Activated CD8-positive, alpha-beta memory T cell treated with anti-CD3 and anti-CD28 coated beads for 4 hours (primary cell): ENCODE measurements at places on chromosomes 13 and 19.

GRCh38 chr13:104869501-104869900 is 1666.0 kb downstream of the EFNB2 start:
- DNase-seq, result no peak

DNA sequence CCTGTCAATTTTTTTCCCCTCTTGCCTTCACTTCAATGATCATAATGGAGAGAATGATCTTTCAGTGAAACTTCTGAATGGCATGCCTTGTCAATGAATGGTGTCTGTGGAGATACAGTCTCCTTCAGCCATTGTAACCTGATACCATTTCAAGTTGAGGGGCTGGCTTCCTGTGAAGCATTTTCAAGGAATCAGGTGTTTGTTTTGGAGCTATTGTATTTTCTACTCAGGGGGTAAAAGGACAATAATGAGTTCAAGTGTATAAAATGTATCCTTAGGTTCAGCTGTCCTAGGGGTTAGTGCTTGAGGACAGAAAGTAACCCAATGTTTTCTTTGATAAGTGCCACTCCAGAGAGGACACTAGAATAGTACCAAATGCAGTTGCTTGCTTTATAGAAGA is 23.8 kb upstream of the CBY2 start:
- no peak for DNase-seq

- DNase-seq, result peak; percentile 35
These were observed 371.3 kb downstream of the COG6 start for GRCh38 chr13:40026741-40027140.

- DNase-seq, result no peak
These were observed 49.8 kb downstream of the TSSK6 start for GRCh38 chr19:19465436-19466070.

DNA sequence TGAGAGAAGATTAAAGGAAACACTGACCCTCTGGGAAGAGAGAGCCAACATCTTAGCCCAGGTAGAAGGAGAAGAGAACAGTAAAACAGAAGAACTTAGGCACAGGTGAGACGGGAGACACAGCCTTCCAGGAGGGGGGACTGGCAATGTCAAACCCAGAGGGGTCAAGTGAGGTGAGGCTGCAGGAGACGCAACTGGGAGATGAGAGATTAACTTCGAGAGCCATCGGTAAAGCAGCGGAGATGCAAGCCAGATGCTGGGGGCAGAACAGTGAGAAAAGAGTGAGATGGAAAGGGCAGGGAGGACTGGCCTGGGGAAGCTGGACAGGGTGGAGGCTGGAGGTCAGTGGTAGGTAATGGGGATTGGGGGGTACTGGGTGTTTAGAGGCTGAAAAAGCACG is 5.2 kb downstream of the INSR start:
- DNase-seq, result no peak

- DNase-seq, result no peak
These were observed 535.8 kb downstream of the KCTD12 start for GRCh38 chr13:76350399-76350798.

DNA sequence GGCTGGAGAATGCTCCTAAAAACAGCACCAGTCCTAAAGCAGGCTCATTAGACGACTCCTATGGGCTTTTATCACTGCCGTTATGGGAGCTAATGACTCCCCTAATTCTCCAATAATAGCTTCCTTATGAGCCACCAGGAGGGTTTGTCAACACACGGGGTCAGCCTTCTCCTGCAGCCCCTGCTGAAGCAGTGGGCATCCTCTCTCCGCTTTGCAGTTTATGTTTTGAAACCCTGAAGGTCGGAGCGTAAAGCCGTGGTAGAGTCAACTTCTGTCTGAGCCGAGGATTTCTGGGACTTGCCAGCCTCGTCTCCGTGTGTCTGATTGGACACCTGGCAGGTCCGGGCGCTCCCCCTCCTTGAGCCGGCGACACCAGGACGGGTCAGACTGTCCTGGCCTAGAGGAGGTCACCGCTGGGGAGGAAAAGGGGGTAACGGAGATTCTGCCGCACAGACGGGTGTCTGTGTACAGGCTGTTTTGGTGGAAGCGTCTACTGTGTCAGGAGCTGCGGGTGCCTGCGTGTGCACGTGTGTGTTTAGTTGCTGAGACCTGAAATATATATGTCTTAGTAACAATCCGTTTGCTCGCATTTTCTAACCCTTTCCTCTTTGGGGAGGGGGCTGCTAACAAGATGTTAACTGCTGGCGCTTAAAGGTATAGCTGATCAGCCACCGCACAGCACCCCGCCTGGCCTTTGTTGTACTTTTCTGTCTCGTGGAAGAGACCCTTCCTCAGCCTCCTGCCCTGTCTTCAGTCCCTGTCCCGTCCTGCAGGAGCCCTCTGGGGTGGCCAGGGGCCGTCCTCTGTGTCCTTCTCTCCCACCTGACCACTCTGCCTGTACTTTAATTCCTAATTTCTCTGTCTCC is 1.9 kb downstream of the KDM4B start:
- DNase-seq, result no peak

GRCh38 chr13:76830805-76831204 is 55.4 kb downstream of the KCTD12 start:
- DNase-seq, result no peak

DNA sequence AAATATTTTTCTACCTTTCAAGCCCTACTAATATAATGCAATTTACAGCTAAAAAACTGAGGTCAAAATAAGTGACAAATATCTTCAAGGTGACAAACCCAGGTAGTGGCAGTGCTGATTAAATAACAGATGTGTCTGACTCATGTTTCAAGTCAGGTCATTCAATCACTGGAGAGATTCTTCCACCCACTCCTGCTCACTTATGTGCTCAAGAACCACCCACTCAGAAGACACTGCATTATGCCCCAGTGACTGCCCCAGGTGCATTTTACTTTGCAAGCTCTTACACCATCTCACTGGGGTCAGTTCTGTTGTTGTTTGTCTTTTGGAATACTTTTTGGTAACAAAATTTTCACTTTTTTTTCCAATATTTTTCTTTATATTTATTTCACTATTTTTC is 2.2 kb downstream of the ZNF100 start:
- DNase-seq, result no peak

- DNase-seq, result no peak
These were observed 2.3 kb downstream of the MIDN start for GRCh38 chr19:1250437-1251260.

GRCh38 chr13:20192158-20192835 is 441 bp downstream of the GJB2 start:
- no peak for DNase-seq

- DNase-seq, result no peak
These were observed 18.4 kb upstream of the OVOL3 start for GRCh38 chr19:36092566-36092965.

GRCh38 chr13:38401276-38401675 is 51.6 kb downstream of the UFM1 start:
- DNase-seq, result no peak

DNA sequence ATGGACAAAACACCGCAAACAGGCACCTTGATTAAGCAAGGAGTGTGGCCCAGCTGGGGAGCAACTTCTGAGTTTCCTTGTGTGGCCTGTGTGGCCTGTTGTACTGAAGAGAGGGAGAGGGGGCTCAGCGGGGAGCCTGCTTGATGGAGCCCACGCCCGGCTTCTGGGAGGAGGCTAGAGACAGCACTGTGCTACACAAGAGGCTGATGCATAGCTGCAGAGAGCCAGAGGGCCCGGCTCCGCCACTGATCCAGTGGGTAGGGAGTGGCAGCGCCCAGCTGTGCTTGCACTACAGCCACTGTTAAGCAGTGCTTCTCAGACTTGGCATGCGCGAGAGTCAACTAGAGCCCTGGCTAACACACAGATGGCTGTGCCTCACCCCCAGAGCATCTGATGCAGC is 19.0 kb downstream of the LYL1 start:
- no peak for DNase-seq

- DNase-seq, result no peak
These were observed 201.9 kb downstream of the RFC3 start for GRCh38 chr13:34019870-34020269.

- DNase-seq, result no peak
These were observed 1381.9 kb downstream of the EFNB2 start for GRCh38 chr13:105153611-105154010.

- DNase-seq, result no peak
These were observed 601.0 kb downstream of the FGF9 start for GRCh38 chr13:22271903-22272302.

DNA sequence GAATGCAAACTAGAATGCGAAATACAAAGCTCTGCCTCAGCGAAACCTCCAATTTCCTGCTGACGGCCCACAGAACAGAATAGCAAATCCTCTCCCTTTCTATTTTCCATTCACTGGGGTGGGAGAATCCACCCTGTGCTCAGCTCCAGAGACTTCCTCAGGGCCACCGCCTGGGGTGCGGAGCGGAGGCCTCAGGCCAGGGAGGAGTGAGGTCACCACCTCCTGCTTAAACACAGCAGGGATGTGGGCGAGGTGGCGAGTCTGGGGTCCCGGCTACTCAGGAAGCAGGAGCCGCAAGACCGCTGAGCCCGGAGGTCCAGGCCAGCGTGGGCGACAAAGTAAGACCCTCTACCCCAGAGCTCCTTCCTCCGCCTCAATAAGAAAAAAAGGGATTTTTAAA is 666 bp upstream of the ZNF320 start:
- no peak for DNase-seq

- DNase-seq, result no peak
These were observed 2.0 kb downstream of the CAB39L start for GRCh38 chr13:49441846-49442245.

- DNase-seq, result no peak
These were observed 38.3 kb upstream of the KCTD4 start for GRCh38 chr13:45238945-45239795.

DNA sequence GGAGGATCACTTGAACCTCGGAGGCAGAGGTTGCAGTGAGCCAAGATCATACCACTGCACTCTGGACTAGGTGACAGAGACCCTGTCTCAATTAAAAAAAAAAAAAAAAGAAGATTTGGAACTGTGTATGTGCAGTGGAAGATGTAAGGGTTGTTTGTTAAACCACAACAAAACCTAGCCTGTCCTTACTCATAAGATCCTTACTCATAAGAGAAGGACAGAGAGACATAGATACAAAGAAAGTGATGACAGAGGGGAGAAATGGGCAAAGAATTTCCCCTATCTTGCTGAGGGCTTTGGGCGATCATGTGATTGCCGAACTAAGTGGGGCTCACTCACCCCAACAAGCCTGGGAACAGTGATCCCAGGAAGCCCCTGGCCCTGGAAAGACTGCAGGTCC is 7.9 kb downstream of the ITPKC start:
- no peak for DNase-seq

- no peak for DNase-seq
These were observed 16.7 kb upstream of the RXFP2 start for GRCh38 chr13:31722673-31723072.
